ENCODE measurements at places on chromosomes 4 and X. TPM values are rescaled to one million over a fixed set of nuclear protein-coding genes. Genes with fewer than 3 reads are reported as not detected.

DNA sequence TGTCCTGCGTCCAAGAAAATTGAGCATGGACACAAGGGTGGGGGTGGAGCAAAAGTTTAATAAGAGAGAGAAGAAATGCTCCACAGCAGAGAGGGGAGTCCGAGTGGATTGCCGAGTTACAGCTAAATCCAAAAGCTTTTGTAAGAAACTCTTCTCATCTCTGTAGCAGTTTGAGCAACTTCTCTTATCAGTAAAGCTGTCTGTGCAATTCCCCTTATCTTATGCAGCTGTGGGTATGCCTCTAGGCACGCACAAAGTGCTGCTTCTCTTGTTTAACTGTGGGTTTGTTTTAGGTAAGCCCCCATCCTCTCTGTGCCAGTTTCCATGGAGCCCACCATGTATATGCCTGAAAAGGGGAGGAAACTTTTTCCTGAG lies 44.8 kb downstream of the HMGB2 start:
- no peak for DNase-seq

GRCh38 chr4:48118081-48118480 lies 16.0 kb downstream of the TXK start:
- no peak for DNase-seq

GRCh38 chr4:174930895-174931294 lies 12.7 kb downstream of the ADAM29 start:
- DNase-seq = no peak

- no peak for DNase-seq
Measured at GRCh38 chr4:44662623-44663005, 11.2 kb upstream of the YIPF7 start.

- DNase-seq = peak; percentile 48
Measured at GRCh38 chrX:55240788-55241340, 20.7 kb downstream of the PAGE5 start.

- no peak for DNase-seq
Measured at GRCh38 chr4:16642897-16643296, 255.5 kb downstream of the LDB2 start.

- DNase-seq = peak; percentile 77
Measured at GRCh38 chr4:123398853-123399626, 2.4 kb downstream of the SPRY1 start.

- no peak for DNase-seq
Measured at GRCh38 chr4:137608085-137608484, 75.8 kb upstream of the PCDH18 start.

GRCh38 chr4:7933651-7934510 lies 5.8 kb downstream of the AFAP1 start:
- DNase-seq = no peak

GRCh38 chr4:150960079-150960478 lies 55.0 kb downstream of the LRBA start:
- DNase-seq = no peak

DNA sequence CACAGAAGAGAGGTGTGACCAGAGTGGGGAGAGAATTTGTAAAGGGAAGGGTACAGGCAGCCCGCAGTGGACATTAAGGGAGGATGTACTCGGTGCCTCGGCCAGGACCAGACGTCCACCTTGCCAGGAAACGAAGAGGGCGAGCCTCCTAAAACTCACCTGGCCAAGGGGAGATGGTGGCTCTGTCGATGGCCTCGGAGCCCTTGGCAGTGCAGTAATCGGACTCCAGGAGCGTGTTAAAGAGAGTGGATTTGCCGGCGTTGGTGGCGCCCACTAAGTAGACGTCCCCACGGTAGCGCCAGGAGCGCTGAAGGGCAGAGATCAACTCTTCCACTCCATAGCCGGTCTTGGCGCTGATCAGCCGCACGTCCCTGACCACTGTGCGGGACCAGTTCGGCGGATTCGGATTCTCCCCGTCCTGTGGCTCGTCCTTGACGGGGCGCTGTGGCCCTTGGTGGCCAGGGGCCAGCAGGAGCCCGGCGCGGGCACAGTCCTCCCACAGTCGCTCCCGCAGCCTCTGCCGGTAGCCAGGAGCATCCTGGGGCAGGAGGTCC lies 1.0 kb downstream of the NOA1 start:
- DNase-seq = no peak

DNA sequence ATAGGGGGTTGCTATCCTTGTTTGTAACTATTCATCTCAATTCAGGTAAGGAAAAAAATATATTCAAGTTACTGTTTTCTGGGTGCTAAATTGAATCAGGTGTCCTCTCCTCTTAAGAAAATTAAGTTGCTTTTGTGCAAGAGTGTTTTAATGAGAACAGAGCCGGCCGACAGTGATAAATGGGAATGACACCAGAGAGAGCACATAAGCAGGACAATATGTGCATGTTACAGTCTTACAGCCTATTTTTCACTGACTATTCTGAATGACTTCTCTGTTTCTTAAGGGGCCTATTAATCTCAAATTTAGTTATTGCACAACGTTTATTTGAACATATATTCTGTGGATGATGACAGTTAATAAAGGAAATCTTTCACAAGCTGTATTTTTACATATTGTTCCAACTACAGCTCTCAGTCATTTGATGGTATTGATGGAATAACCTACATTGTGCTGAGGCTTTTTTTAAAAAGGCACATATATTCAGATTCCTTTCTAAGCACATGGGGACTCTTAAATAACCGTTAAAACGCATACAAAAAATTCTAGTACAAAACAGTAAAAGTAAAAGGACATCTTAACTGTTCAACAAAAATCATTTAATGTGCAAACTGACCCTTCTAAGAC lies 68.4 kb downstream of the SLC10A7 start:
- DNase-seq = no peak

DNA sequence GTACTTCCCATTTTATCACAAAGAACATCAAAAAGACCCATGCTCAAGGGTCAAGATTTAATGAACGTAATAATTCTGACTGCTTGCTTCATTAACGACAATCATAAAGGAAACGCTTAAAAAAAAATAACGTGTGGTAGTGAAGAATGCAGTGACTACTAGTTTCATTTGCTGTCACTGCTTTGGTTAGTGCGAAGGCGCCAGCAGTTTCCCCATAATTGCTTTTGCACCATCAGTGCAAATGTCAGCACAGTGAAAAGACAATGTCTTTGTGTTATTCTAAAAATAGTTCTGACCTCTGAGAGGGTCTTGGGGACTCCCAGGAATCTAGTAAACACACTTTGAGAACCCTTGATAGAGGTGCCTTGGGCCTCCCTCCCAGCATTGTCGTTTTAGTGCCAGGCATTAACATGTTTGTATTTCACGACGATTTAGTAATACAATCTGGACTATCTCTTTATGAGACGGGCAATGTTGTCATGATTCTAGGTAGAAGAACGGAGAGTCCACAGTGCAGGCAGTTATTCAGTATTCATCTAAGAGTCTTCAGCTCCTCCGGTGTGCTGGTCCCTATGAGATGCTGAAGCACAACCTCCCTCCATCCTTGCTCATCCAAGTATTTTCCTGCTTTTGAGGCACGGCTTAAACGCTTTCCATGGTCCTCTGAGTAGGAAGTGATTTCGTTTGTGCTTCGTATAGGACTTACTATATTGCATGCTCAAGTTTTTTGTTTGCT lies 71.0 kb downstream of the AFF1 start:
- no peak for DNase-seq

GRCh38 chrX:128807367-128807766 lies 715.9 kb downstream of the SMARCA1 start:
- no peak for DNase-seq

DNA sequence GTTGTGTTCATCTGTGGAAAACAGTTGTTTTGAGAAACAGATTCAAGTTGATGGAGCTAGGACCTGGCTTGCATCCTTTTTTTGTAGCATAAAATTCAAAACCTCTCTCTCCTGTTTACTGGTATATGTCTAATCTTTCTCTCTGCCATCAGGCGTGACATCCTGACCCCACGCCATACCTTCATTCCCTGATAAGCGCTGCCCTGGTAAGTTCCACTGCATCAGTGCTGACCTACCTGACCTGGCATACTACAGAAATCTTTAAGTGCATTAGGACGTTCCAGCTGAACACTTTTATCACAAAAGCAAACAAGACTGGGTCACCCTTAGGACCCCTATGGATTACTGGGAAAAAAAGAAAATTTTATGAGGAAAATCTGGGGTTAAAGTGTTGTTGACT lies 230.7 kb downstream of the SHROOM3 start:
- DNase-seq = no peak

DNA sequence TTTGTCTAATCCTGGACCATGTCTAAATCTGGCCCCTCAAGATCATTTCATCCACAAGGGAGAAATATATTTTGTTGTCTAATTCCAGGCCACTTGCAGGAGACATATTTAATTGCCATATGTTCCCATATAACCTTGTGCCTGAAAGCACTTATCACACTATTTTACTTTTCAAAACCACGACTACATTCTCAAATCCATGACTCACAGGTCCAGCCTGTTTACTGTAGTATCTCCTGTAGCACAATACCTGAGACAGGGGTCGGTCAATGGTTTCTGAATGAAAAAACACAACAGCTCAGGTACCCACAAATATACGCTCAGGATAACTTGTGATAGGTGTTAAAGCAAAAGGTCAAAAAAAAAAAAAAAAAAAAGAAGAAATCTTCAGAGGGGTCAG lies 60.9 kb downstream of the SEC24D start:
- DNase-seq = no peak

DNA sequence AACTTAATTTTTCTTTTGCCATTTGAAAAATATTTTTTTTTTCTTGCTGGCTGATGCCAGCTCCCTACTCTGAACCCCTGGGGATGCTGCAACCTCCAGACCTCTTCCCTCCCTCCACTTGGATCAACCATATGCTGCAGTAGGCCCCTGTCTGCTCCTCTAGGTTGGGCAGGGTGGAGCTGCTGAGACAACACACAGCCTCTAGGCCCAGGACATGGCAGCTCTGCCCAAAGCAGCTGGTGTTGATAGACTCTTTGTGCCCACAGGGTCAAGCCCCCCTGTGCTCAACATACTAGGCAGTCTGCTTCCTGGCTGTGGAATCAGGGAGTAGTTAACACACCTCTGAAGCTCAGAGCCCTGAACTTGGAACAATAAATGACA lies 19.9 kb upstream of the CLNK start:
- no peak for DNase-seq

DNA sequence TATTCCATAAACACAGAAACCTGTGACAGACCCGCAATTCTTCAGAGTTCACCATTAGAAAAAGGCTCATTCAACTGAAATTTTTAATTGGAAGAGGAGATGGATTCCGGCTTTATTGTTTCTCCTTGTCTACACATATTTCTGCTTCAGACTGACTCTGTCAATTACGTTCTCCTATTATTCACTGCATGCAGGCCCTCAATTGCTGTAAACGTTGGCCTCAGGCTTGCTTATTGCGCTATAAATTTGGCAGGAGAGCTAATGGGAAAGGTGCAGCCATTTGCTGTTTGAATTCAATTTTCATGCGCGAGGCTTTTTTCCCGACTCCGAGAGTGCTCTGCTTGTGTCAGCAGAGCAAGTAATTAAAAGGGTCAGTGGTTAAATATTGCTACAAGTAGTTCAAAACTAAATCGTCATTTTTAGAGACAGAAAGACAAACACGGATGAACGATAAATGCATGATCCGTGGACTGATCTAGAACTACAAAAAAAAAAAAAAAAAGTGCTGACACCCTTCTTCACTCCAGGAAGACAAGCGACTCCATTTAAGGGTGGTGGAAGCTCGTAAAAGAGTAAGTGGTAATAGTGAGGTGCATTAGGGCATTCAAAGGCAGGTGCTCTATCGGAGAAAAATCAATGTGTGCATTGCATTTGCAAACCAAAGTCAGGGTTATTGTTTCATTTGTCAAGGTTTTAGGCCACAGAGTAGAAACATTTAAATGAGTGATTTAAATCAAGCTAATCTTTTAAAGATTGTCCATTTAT lies 841.6 kb upstream of the FRG1 start:
- DNase-seq = no peak

- no peak for DNase-seq
Measured at GRCh38 chr4:2472187-2472586, 3.3 kb downstream of the RNF4 start.

GRCh38 chr4:7320206-7320797 lies 114.4 kb downstream of the PSAPL1 start:
- DNase-seq = no peak

GRCh38 chr4:102574317-102574716 lies 73.2 kb downstream of the NFKB1 start:
- DNase-seq = no peak

DNA sequence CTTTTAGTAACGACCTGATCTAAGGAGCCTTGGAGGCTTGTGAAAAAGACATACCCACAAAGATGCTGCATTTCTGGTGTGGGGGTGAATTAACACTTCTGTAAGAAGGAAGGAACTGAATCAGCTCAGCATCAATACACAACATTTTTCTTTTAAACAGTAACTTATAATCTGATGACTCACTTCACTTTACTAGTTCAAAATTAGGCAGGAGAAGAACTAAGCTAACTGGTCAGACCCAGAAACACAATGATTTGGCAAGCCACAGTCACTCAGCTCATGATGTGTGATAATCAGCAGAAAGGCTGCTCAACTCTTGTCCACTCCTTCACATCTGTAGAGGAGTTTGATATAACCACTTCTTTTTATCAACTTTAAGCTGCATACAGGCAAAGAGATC lies 4.6 kb downstream of the MMAA start:
- DNase-seq = no peak

GRCh38 chrX:120755066-120755846 lies 120.4 kb downstream of the CT47B1 start:
- no peak for DNase-seq

DNA sequence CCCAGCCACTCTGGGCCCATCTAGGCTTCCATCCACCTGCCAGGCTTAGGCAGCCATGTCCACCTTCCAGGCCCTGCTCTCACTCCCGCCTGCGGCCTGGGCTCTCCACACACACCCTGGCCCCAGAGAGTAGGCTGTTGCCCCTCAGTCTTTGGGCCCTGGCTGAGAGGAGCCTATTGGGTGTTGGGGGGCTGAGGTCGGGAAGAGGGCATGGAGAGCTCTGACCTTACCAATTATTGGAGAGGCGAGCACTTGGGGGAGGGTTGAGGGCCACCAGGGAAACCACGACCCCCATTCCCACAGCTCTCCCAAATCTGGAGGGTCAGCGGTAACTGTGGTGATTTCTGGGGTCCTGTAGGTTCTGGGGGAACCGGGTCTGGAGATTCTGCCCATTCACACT lies 38.2 kb downstream of the HTRA3 start:
- no peak for DNase-seq

DNA sequence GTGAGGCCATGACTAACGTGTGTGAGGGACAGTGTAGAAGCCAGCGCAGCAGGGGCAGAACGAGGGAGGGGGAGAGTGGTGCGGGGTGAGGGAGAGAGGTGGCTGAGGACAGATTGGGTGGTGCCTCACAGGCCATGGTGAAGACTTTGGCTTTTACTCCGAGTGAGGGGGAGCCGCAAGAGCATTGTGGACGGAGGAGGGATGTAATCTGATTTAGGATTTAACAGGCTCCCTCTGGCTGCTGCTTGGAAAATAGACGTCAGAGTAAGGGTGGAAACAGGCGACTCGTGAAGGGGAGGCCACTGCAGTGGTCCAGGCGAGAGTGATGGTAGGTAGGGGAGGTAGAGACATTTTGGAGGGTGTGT lies 13.0 kb downstream of the PPP1R3F start:
- DNase-seq = peak; percentile 29

- no peak for DNase-seq
Measured at GRCh38 chrX:16814597-16814996, 28.3 kb downstream of the TXLNG start.

- DNase-seq = no peak
Measured at GRCh38 chr4:8135666-8136065, 22.9 kb downstream of the ABLIM2 start.

EPHA5 gene
- polyA plus RNA-seq = 0.52 TPM

TEC gene
- polyA plus RNA-seq = 4.3 TPM

MTNR1A gene
- 1.5 TPM for polyA plus RNA-seq

ASB12 gene
- polyA plus RNA-seq = 0.35 TPM

SYTL5 gene
- polyA plus RNA-seq = 3.3 TPM

DCHS2 gene
- polyA plus RNA-seq = 7.6 TPM

CDX4 gene
- not detected for polyA plus RNA-seq

CFI gene
- 79.1 TPM for polyA plus RNA-seq

TMPRSS11A gene
- polyA plus RNA-seq = not detected

SERPINA7 gene
- 0.14 TPM for polyA plus RNA-seq
